Cardiac septum (tissue), 1 donor: ENCODE measurements at places on chromosomes 6 and 20. TPM values are rescaled to one million over a fixed set of nuclear protein-coding genes. Genes with fewer than 3 reads are reported as not detected.

Gene FAM184A
- total RNA-seq: 0.40 TPM

Gene GSS
- total RNA-seq: 27.5 TPM

Gene MATN4
- total RNA-seq: not detected

DNA sequence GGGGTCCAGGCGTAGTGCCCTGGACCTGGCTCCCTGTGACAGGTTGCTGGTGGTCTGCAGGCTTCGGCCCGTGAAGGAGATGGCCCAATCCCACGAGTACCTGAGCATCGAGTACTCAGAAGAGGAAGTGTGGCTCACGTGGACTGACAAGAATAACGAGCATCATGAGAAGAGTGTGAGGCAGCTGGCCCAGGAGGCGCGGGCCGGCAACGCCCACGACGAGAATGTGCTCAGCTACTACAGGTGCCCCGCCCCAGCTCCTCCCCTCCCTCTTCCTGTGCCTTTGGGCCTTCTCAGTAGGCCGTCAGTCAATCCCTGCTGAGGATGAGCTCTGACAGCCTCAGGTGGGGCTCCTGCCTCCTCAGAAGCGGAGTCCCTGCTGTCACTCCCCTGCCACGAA is 42.6 kb downstream of the UQCC2 start:
- DNase-seq: no peak

DNA sequence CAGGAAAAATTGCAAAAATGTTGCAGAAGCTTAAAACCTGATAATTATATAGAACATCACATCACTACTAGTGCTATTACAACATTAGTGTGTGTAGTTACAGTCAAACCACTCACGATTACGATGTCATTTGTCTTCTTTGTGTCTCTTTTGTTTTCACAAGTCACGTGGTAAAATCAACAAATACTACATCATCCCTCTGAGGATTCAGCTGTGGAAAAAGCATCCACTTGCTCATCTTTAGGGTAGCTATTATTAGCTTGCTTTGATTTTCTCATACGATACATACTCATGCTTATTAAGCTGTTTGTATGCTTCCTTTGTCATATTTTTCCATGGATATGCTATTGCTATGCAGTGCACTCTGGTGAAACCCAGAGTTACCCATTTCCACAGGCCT is 22.2 kb upstream of the ATXN1 start:
- no peak for DNase-seq

DNA sequence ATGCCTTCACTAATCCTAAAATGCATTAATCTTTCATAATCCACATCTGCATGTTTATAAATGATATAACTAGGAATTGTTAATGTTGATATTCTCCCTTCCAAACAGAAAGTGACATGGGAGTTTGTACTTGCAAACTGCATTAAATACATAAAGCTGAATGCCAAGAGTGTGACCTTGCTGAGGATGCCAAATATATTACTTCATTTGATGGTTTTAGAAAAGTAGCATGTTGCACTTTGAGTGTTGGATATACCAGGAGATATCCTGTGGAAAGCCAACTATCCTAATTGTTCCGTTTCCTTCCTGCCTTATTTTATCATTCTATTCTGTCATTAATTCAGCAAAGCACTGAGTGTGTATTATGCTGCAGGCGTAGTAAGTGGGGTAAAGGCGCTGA is 229.8 kb downstream of the TMEM242 start:
- DNase-seq: no peak

DNA sequence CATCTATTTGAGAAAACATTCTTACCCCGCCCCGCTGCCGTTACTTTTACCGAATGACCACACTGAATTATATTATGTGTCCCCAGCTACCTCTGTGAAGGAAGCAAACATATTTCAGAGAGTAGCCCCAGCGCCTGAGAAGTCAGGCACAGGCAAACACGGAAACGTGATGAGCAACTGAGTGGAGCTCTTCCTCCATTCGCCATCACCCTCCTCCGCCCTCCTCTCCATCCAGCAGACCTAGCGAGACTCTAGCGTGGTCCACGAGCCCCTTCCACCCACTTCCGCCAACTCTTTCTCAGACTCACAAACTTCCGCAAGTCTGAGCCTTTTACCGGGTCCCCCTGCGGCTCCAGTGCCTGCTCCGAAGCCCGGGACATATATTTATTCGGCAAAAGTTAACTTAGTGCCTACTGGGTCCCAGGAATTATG is 582 bp downstream of the SNRPB start:
- DNase-seq: no peak

DNA sequence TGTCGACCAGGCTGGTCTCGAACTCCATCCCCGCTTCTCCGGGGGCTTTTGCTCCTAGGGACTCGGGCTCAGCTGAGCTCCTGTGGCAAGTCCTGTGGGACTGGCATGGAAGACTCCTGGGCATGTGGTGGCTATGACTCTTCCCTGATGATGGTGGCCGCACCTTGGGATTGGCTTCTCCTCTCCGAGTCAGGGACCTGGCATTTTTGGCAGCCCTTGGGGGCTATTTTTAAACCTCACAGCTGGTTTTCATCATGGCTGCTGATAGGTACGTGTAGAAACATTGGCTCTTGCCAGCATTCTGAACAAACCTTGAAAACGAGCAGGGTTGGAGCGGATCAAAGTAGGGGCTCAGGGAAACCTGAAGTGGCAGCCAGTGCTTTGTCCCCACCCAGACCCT is 54.1 kb downstream of the RBM38 start:
- DNase-seq: no peak

DNA sequence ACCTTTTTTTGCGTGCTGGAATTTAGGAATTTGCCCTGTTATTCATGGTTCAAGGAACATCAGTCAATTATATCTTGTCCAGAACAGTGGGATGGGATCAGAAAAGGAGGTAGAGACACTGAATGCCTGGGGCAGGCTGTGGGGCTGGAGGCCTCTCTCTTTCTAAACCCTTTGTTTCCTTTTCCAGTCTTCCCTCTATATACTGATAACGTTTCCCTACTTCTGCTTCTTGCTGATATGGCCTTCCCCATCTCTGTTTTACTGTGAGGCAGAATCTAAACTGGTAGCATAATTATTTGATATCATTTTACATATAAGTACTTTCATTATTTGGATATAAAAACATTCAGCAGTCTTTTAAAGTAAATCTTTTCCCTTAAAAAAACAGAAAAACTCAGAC is 67.5 kb downstream of the DNAH8 start:
- DNase-seq: no peak
